ENCODE measurements at places on chromosomes 4 and X.
A peak's percentile ranks its signal among the peaks of the same experiment; 100 is the strongest.

- DNase-seq: no peak
These were observed 16.5 kb downstream of the GAK start for GRCh38 chr4:915595-915994.

DNA sequence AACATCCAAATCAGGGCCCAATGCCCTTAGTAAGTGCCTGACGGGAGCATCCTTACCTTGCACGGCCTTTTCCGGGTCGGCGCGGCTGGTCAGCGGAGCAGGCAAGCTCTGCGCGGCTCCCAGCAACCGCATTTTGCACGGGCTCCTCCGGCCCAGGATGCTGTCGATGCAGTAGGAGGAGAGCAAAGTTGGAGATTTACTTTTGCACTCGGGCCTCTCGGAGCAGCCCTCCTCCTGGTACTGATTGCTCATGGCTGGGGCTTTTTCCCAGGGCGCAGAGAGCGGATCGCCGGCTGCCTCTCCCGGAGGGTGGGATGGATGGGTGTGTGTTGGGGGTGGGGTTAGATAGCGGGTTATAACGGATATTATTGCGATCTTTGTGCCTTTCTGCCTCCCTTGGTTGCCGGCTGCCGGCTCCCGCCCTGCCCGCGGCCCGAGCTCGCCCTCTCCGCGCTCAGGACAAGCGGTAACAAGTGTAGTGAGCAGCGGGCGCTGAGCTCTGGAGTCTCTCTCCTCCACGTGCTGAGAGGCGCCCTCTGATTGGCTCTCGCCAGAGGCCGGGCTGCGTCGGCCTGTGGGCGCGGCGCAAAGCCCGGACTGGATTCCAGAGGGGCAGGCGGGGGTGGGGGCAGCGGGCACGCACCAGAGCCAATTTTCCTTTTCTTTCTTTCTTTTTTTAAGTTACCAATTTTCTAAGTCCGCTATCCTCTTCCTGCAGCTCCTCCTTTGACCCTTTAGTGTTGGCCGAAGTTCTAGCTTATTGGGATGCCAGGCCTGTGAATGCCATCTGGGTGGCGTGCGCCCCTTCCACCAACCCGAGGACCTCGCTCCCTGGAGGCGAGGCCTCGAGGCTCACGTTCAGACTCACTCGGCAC, at the start of gene ARX:
TSS of gene ARX (minus strand) at position 480 of the 875 bp plus-strand sequence. CDS start at position 252, 228 bp downstream.
- DNase-seq: no peak

- DNase-seq: no peak
These were observed 2.2 kb downstream of the AR start for GRCh38 chrX:67545893-67546495.

DNA sequence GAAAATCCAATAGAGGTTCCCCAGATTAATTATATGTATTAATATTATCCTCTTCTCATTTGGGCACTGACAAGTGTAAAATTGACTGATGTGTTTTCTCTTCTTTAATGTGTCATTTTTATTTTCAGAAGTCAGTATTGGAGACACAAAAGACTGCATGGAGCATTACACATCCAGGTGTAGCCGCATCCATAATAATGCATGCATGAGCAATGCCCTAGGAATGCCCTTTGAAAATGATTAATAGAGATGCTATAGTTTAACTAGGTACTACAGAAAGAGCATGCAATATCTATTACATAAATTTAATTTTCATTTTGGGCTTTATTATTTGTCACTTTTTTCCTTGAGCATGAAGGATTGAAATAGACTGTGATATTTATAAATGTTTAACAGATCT, 509.9 kb downstream of the SPOCK3 start:
- no peak for DNase-seq

- DNase-seq: no peak
These were observed 1781.1 kb upstream of the TENM3 start for GRCh38 chr4:180462116-180462515.

- no peak for DNase-seq
These were observed 52.5 kb downstream of the SNX25 start for GRCh38 chr4:185261946-185262345.

DNA sequence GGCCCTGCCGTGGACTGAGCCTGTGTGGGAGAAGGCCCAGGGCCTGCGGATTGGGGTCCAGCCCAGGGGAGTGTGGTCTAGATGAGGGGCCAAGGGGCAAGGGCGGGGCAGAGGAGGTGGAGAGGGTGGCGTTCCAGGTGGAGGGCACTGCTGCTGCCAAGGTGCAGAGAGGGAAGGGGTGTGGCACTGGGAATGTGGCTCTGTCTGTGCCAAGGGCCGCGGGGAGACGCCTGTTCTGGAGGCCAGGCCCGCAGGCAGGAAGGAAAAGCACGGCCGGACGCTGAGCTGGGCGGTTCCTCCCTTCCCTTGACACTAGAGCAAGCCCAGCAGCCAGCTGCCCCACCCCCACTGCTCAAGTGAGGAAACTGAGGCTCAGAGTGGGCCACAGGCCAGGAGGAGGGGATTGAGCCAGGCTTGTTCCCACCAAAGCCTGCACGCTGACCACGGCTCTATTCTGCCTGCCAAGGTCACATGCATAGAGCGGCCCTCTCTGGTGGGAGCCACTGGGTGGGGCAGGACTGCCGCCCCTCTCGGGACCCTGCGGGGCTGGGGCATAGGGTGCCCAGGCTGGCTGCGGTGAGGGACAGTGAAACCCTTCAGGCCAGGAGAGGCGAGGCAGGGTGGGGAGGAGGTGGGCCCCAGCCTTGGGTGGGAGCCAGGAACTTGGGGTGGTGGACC, 13.0 kb downstream of the SH3BP2 start:
- no peak for DNase-seq

GRCh38 chrX:128928636-128929035, 594.7 kb downstream of the SMARCA1 start:
- no peak for DNase-seq

DNA sequence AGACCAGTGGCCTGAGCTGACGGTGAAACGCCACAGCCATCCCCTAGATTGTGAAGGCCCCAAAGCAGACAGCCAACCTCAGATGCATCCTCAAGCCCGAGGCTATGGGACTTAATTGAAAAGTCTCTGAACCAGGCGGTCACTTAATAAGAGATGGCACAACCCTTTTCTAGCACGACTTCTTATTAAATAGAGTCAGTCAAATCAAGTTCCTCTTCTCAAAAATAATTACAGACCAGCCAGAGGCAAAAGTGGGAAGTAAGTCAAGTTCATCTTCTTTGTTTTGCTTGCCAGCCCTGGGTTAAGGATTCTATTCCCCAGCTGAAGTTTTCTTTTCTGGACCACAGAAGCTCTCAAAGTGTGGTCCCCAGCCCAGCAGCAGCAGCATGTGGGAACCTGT, 9.7 kb upstream of the SH3KBP1 start:
- DNase-seq: no peak

- DNase-seq: no peak
These were observed 11.5 kb downstream of the CLCN4 start for GRCh38 chrX:10168226-10168625.

DNA sequence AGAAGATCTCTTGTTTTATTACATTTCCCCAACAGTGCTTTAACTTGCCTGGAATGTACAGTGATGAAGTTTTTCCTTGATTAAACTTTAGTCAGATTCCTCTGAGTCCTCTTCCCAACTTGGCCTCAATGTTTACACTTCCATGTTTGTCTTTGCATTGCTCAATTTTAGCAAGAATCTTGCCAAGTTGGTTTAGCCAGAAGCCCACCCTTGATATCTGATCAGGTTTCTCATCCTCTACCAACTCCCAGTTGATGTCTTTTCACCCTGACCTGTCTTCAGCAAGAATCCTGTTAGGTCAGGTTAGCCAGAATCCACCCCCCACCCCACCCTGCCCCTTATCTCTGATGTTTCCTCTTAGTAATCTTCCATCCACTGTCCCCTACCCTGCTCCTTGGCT, 120.9 kb downstream of the MBNL3 start:
- no peak for DNase-seq

GRCh38 chr4:761739-762138, 56.1 kb downstream of the PCGF3 start:
- no peak for DNase-seq

- no peak for DNase-seq
These were observed 54.8 kb downstream of the FGFBP1 start for GRCh38 chr4:15883610-15884243.

GRCh38 chr4:184804621-184805020, 21.1 kb downstream of the ACSL1 start:
- DNase-seq: no peak

GRCh38 chr4:71470524-71470923, 131.7 kb downstream of the SLC4A4 start:
- no peak for DNase-seq

GRCh38 chr4:4440333-4441061, 53.6 kb downstream of the NSG1 start:
- DNase-seq: no peak

DNA sequence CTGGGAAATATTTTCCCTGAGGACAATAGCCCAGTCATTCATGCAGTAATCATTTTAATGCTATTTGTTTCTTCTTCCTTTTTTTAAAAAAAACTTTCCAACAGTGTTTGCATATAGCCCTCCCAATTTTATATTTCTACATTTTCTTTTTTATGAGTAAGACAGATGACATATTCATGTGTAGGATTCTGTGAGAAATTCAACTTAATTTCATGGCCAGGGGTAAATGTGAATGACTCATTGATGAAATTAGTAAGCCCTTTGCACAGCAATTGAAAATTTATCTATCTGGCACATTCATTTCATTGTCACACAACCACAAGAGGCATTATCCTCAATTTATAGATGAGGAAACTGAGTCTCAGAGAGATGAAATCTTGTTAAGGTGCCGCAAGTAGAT, 13.7 kb upstream of the SMIM20 start:
- DNase-seq: no peak

DNA sequence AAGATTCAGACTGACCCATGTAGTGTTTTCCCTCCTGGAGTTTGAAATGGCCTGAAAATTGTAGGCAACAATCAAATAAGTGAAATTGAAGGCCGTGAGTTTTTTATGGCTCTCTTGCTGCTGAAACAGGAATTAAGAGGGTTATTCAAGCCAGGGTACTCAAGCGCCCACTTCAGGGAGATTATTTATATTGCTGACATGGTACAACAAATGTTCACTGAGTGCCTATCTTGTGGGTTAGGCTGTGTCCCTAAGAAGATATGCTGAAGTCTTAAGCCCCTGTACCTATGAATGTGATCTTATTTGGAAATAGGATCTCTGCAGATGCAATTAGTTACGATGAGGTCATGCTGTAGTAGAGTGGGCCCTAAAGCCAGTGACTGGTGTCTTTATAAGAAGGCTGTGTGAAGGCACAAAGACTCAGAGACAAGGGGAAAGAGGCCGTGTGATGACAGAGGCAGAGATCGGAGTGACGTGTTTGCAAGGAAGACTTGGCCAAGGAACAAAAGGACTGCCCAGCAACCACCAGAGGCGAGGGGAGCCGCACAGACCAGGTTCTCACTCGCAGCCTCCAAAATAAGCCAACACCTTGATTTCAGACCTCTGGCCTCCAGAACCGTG, 72.9 kb downstream of the MED28 start:
- no peak for DNase-seq

DNA sequence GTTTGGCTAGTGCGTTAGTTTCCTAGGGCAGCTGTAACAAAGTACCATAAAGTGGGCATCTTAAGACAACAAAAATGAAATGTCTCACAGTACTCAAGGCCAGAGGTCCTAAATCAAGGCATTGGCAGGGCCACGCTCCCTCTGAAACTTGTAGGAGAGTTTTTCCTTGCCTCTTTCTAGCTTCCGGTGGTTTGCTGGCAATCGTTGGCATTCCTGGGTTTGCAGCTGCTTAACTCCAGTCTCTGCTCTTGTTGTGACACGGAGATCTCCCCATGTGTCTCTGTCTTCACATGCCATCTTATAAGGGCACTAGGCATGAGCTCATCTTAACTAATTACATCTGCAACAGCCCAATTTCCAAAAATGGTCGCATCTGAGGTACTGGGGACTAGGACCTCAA, 362.0 kb upstream of the BOD1L1 start:
- no peak for DNase-seq

GRCh38 chr4:19177616-19178015, 1074.1 kb upstream of the SLIT2 start:
- no peak for DNase-seq

- DNase-seq: no peak
These were observed 387.3 kb upstream of the ADGRL3 start for GRCh38 chr4:60812811-60813210.

DNA sequence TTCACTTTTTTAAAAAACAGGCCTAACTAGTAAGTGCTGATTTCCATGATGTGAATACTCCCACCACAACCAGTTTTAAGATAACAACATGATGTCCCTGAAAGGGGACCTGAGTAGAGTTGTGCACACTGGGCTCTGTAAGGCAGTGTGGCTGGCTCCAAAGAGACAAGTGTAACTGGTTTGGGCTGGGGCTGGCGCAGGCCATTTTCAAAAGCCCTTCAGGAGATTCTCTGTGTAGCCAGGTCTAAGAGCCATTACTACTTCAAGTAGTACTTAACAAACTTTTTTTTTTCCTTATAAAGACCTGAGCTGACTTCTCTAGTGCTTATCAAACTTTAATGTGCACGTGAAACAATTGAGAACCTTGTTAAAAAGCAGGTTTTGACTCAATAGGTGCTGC, 4.3 kb downstream of the QRFPR start:
- DNase-seq: no peak

- no peak for DNase-seq
These were observed 366.3 kb downstream of the TLL1 start for GRCh38 chr4:166239354-166239753.

- DNase-seq: no peak
These were observed 332.4 kb downstream of the PCDH7 start for GRCh38 chr4:31052519-31052918.

- no peak for DNase-seq
These were observed 178.3 kb downstream of the AFAP1 start for GRCh38 chr4:7761312-7761711.

GRCh38 chr4:111847296-111848008, 297.8 kb upstream of the FAM241A start:
- no peak for DNase-seq

DNA sequence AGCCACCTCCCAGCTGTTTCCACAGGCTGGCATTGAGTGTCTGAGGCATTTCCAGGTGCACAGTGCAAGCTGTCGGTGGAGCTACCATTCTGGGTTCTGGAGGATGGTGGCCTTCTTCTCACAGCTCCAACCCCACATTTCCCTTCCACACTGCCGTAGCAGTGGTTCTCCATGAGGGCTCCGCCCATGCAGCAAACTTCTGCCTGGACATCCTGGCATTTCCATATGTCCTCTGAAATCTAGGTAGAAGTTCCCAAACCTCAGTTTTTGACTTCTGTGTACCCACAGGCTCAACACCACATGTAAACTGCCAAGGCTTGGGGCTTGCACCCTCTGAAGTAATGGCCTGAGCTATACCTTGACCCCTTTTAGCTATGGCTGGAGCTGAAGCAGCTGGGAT, 10.3 kb upstream of the FRMPD4 start:
- no peak for DNase-seq

GRCh38 chr4:187767687-187768086, 227.9 kb upstream of the ZFP42 start:
- DNase-seq: no peak

GRCh38 chrX:54042609-54043021, 1.7 kb downstream of the PHF8 start:
- peak; percentile 1 for DNase-seq

DNA sequence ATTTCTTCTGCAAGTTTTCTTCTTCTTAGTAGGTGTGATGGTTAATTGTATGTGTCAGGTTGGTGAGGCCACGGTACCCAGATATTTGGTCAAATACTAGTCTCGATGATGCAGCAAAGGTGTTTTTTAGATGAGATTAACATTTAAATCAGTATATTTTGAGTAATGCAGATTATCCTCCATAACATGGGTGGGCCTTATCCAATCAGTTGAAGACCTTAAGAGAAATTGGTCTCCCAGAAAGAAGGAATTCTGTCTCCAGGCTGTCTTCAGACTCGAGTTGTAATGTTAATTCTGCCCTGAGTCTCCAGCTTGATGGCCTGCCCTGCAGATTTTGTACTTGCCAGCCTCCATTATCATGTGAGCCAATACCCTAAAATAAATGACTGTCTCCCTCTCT, 122.5 kb upstream of the TSPAN5 start:
- no peak for DNase-seq
